Endothelial cell of umbilical vein (primary cell): ENCODE measurements at places on chromosomes 1 and 21.

DNA sequence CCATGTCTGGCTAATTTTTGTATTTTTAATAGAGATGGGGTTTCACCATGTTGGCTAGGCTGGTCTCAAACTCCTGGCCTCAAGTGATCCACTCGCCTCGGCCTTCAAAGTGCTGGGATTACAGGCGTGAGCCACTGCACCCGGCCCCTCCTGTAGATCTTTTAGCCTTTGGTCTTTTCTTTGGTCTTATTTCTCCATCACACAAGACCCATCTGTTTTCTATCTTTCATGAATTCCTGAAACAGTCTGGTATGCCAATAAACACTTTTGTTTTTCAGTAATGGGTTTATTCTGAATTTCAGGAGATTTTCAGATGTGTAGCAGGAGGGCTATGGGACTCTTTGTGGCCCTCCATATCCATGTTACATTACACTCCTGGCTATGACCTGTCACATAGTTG, 23.2 kb downstream of the ERRFI1 start:
- DNase-seq = no peak

DNA sequence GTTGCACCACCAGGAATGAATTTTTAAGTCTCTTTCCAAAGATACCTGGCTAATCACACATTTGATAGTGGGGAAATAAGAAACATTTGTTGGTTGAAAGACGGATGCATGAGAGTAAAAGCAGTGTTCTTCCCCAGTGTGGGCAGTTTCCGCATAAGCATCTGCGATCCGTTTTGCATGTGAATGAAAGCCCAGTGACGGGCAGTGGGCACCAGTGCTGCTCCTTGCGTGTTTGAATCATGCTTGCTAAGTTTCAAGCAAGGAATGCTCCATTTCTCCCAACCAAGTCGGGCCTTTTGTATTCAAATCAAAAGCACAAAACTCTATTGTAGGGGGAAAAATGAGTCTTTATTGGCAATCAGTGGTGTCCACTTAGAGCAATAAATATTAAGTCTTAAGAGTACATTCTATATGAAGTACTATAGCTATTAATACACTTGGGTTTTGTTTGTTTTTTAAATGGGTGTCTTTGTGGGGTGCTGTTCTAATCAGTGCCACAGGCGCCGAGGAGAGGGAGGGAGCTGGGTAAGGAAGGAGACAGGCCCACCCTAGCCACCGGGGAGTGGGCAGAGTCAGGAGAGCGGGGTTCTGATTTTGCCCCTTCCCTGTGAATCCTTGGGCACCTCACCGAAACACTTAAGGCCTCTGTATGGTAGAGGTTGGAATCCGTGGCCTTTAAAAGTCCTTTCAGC, 750 bp upstream of the PTGFRN start:
- no peak for DNase-seq

GRCh38 chr1:235902677-235903542, 36.2 kb upstream of the LYST start:
- DNase-seq = no peak

- DNase-seq = no peak
These were observed 23.8 kb downstream of the EIF2D start for GRCh38 chr1:206588492-206588891.

- no peak for DNase-seq
These were observed 1159.8 kb upstream of the ADGRL2 start for GRCh38 chr1:80640978-80641377.

DNA sequence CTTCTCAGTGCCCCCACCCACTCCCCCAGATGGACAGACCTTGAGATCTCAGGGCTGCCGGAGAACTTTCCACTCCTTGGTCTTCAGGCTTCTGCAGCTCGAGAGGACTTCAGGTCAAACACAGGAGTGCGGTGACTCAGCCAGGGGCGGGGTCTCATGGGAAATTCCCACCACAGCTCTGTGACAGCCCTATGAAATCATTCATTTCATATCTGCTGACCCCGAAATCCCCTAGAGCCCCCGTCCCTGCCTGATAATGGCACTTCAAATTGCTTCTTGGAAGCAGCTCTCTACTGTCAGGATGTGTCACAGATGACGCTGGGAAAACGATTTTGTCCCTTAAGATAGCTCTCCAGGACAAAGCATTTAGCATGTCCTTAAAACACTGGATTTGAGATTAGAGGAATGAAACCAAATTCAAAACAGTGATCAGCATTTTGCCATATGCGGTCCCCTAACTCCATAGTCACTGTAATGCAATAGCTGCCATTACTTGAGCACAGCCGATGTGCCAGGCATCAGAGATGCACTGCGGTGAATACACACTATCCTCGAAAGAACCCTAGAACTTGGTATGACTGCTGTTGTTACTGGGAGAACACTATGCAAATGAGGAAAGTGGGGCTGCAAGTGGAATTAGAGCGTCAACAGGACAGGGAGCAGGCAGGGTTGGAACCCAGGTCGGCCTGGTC, at the start of gene TNFRSF9:
TSS of gene TNFRSF9 (minus strand) at position 95 of the 692 bp plus-strand sequence. CDS start 845 bp downstream, outside the sequence.
- DNase-seq = peak; percentile 58

DNA sequence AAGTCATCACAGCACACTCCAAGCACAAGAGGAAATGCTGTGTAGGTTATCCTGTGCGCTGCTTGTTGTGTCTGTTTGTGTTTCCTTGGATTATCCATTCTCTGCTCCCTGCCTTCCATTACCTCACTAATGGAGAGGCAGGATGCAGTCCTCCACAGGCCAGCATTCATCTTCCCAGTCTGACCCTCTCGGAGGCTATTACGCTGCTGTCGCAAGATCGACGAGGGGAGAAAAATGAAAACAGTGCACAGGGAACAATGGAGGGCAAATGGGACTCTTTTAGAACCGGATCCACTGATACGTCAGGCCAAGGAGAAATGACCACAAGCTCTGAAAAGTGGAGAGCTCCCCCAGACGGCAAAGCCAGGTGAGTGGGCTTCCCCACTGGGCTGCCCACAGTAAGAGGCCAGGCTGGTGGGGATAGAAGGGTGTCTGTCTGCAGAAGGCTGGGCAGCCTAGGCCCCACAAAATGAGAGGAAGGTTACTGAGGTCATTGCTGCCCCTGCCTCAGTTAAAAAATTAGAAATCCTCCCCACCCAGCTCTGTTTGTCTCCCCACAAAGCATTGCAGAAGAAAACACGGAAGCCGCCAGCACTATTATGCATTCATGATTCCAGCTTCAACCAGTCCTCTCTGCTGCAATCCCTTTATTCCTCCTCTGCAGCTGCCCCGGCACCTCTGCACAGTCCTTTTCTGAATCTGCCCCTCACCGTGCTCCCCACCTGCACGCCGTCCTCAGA, 21.7 kb downstream of the LRRN2 start:
- no peak for DNase-seq

- no peak for DNase-seq
These were observed 265.3 kb downstream of the SPATA17 start for GRCh38 chr1:217896490-217896889.

DNA sequence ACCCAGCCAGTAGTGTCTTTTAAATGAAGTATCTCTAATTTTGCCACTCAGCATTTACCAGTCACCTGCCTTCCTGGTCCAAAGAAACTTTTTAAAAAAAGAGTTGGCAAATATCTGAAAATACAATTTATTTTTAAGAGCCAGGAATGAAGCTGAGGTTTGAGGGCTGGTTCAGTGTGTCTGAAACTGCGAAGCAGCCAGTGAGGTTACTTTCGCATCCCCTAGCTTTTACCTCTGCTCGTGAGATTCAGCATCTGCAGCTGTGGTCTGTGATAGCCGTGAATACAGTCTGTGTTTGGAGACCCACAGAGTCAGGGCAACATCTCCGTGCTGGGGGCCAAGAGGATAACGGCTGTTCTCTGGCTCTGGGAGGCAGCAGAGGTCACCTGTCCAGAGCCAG, 21.3 kb upstream of the KCNAB2 start:
- no peak for DNase-seq

DNA sequence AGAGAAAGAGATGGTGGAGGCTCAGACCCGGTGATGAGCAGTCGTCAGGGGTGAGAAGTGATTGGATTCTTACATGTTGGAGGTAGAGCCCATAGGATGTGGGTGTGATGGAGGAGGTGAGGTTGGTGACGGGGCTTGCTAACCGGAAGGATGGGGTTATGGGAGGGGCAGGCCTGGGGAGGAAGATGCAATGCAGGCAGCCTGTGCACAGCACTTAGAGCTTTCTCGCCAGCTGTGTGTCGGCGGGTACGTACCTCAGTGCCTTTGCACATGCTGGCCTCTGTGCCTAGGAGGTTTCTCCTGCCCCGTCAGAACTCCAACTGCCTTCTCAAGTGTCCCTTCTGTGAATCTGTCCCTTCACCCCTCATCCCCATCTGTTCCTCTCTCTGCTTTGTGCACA, 2.9 kb upstream of the BSND start:
- DNase-seq = no peak

DNA sequence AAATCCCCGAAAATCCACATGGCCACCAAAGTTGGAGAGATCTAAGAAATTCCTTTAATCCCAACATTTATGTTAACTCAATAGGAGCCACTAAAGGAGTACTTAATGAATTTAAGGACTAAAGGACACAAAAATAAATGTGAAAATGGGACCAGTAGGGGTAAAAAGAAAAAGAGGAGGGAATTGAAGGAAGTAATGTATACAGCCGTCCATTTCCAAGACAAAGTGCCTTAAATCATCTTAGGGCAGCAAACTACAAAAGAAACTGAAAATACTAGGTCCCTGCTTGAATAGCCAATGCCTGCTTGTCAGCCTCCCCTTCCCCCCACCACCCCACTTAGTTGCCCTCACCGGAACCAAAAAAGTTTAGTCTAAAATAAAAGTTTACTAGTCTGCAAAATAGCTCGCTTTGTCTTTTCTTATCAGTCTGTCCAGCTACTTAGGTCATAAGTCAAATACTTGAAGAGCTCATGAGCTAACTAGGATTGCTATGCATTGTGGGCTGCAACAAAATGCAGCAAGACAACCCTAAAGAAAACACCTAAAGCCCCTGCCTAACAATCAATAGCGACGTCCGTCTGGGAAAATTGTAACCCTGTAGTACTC, 66.3 kb upstream of the TLR5 start:
- no peak for DNase-seq

GRCh38 chr1:54826226-54826816, 25.2 kb upstream of the TTC22 start:
- no peak for DNase-seq

DNA sequence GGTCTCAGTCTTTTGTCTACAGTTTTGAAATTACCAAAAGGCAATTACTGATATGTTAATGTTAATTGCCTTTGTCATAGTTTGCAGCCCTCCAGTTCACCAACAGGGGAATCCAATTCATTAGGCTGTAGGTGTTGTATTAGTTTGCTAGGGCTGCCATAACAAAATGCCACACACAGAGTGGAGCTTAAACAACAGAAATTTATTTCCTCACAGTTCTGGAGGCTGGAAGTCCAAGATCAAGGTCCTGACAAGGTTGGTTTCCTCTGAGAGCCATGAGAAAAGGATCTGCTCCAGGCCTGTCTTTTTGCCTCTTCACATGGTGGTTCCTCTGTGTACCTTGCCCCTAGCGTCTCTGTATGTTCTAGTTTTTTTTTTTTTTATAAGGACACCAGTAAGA, 1.3 kb downstream of the RTCA start:
- no peak for DNase-seq

GRCh38 chr1:56070601-56071000, 508.8 kb downstream of the PLPP3 start:
- no peak for DNase-seq

GRCh38 chr1:218346391-218347204, 1.5 kb downstream of the TGFB2 start:
- peak; percentile 60 for DNase-seq

DNA sequence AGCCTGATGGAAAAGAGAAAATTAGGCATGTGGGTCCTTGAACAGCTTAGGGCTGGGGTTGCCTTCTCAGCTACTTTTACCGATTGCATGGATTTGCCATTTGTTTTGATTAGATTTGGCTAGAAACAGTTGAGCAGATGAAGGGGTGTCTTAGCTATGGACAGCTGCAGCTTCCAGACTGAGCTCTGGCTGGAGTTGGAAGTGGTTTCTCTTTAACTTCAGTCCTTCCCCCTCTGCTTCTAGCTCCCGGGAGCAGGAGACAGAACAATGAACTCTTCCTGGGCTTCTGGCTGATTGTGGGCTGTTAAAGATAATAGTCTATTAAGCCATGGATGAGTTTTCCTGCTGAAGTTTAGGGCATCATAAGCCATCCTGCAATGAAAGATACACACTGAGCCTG, 50.7 kb downstream of the UBE2T start:
- DNase-seq = no peak

- DNase-seq = no peak
These were observed 86.9 kb upstream of the TSPAN2 start for GRCh38 chr1:115176189-115176588.

DNA sequence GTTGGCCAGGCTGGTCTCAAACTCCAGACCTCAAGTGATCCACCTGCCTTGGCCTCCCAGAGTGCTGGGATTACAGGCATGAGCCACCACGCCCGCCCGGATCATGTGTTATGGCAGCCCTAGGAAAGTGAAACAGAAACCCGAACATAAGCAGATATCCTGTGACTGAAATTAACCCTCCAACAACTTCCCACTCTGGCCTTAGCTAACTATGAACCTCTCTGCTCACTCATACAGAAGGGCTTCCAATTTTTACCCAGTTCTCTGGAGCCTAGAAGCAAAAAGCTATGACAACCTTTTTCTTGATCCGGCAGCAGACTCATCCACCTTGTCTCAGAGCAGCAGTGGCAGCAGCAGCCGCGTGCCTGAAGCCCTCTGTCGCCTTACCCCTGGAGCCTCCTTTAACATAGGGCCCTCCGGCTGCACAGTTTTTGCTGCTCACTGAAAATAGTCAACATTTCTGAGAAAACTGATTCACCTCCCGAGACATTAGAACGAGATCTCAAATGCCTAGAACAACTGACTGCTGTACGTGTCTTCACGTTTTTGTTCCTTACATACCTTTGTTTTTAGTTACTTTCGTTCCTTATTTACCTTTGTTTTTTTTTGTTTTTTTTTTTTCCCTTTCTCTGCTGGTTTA, 9.3 kb downstream of the CBR1 start:
- no peak for DNase-seq

DNA sequence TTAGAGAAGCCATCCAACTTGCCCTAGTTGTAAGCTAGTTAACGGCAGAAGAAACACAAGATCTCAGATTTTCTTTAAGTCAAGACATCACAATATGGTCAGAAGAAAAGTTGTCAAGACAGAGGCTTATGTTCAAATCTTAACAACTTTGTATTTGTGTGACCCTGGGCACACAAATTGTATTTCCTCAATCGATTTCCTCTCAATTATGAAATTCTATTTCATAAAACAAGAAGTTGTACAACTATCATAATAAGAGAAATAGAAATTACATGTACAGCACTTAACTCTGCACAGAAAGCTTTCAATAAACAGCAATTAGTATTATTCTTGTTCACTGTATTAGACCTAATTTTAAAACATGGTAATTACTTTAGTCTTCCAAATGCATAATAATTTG, 62.9 kb upstream of the SDC3 start:
- DNase-seq = no peak
